ENCODE measurements at places on chromosomes 1 and 21. TPM values are rescaled to one million over a fixed set of nuclear protein-coding genes. Genes with fewer than 3 reads are reported as not detected.

Gene FOXE3
- not detected for total RNA-seq

Gene TGFB2
- total RNA-seq, result 184 TPM

Gene CYP4X1
- 0.38 TPM for total RNA-seq

Gene PKLR
- total RNA-seq, result not detected

Gene SLC35F3
- not detected for total RNA-seq

Gene TNFAIP8L2
- not detected for total RNA-seq

Gene STYXL2
- 0.86 TPM for total RNA-seq

Gene CFHR3
- total RNA-seq, result 0.42 TPM

Gene MYBPH
- not detected for total RNA-seq

Gene NR0B2
- not detected for total RNA-seq

Gene CAPN9
- not detected for total RNA-seq

Gene AIRE
- not detected for total RNA-seq

DNA sequence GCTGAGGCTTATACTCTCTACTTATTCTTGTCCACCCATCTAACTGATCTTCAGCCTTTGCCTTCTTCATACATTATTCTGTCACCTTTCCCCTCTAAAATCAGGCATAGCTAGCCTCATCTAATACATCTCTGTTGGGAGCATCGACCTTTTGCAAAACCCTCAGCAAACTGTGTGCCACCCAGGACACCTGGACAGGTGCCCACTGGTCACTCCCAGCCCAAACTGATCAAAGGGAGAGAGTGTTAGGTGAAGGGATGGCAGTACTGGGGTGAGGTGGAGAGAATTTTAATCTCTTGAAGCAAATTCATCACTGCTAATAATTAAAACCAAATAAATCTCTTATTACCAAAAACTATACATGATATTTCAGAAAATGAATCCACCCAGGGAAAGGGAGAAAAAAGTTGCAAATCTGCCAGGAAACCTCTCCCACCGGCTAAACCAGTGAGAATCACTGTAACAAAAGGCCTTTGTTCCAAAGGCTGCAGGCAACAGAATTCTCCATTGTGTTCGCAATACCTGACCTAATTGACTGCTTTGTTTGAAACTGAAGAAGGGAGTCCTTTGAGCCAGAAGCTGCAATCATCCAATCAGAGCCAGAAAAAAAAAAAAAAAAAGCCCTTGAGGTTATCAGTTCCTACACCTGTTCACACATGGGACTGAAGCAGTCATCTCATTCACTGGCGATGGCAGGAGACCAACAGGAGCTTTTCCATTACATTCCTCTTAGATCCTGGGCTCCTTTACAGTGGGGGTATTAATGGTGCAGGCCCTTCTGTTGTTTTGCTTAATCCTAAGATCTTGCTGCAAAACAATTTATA is 172.6 kb downstream of the APP start:
- H3K36me3 ChIP-seq, result peaks cover 42% of the 10 kb centered on the region
- H3K4me3 ChIP-seq, result no peak overlapping the region

GRCh38 chr1:197306381-197307062 is 38.5 kb downstream of the CRB1 start:
- H3K27ac ChIP-seq, result no peak overlapping the region
- H3K27me3 ChIP-seq, result no peaks in the 10 kb centered on the region
- peaks cover 3% of the 10 kb centered on the region for H3K4me1 ChIP-seq

DNA sequence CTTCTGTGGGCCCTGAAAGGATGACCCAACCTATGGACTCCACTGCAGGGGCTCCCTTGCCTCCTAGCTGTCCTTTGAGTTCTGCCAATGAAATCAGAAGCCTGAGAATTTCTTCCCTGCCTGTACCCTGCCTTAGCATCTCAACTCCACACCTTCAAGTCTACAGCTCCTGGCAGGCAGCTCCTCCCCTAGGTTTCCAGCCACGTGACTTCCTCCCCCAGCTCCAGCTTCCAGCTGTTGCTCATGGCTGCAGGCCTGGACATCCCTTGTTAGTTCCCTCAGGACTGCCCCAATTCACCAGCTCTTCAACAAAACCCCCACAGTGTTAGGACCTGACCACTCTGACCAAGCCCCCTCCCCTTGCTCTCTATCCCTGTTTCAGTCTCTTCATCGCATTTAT is 2.4 kb downstream of the RCAN1 start:
- peaks cover 9% of the 10 kb centered on the region for H3K4me1 ChIP-seq
- no peak for DNase-seq
- no peak overlapping the region for H3K27ac ChIP-seq

GRCh38 chr1:231421546-231421970 is 529 bp downstream of the EGLN1 start:
- DNase-seq, result no peak
- no peaks in the 10 kb centered on the region for H3K27me3 ChIP-seq
- H3K4me1 ChIP-seq, result peaks cover 48% of the 10 kb centered on the region
- H3K36me3 ChIP-seq, result no peaks in the 10 kb centered on the region
- peak overlapping the region; percentile 46 for H3K27ac ChIP-seq
- peak overlapping the region; percentile 76 for H3K4me3 ChIP-seq

DNA sequence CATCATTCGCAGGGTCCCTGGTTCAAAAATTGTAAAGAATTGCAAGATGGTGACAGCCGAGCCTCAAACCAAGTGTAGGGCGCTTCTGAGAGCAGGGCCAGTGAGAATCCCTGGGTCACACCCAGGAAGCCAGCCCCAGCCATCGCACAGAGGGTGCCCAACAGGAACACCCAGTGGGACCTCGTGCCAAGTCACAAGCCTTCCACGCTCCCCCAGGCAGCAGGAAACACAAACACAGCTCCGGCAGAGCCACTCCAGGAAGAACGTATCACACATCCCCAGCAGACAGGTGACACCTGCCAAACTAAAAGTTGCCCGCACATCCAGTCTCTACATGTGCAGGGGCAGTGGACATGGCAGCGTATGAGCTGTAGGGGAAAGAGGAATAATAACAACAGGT is 20.2 kb downstream of the DHRS3 start:
- H3K36me3 ChIP-seq, result peaks cover 2% of the 10 kb centered on the region
- peaks cover 52% of the 10 kb centered on the region for H3K4me1 ChIP-seq
- no peak overlapping the region for H3K27ac ChIP-seq
- DNase-seq, result no peak
- no peak overlapping the region for H3K4me3 ChIP-seq

DNA sequence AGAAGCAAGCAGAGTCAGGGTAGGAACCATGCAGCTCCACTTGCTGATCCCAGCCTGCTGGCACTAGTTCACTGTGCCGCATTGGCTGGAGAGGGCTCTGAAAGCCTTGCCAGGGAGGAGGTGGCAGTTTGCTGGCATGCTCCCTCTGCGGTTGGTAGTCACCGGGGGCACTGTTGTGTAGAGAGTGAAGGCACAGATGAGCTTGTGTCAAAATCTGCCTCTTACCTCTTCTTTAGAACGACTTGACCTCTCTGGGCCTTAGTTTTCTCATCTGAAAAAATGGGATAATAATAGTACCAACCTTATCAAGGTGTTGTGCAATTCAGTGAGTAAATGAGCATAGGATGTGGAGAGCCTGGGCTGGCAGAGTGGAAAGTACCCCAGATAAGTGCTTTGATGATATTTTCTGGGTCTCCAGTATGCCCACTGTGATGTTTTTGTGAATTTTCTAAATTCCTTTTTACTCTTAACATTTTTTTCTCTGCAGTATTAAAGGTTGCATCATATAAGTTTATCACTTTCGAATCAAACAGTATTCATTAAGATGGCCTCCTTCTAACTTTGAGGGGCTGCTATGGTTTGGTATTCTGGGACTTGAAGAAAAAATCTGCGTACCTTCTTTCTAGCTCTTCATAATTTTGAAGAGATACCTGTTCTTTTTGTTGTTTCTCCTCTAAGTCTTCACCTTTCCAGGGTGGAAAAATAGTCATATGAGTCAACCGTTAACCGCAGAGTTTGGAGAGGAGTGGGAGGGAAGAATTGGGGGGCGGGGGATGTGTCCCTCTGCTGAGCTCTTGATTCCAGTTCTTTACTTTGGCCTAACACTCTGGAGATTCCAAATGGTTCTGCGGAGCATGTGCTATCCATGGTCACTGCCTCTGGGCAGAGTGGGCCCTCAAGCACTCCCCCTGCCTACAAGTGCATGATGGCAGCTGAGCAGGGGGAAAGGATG is 26.8 kb downstream of the SZRD1 start:
- no peak for DNase-seq
- peak overlapping the region; percentile 23 for H3K27ac ChIP-seq
- H3K4me3 ChIP-seq, result no peak overlapping the region
- H3K27me3 ChIP-seq, result no peaks in the 10 kb centered on the region

DNA sequence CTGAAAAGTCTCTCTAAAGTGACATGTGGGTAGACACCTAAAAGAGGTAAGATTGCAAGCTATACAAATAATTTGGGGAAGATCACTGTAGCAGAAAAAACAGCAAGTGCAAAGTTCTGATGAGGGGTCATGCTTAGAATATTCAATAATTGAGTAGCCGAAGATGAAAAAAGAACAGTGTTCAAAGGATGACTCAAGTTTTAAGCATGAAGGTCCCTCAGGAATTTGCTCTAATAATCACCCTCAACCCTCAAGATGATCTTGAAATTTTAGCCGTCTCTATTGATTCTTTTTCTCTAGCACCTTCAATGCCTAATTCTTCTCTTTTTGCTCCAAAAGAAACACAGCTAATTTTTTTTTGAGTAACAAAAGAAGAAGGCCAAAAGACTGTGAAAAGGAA is 190.6 kb upstream of the ZNHIT6 start:
- H3K27me3 ChIP-seq, result no peaks in the 10 kb centered on the region
- H3K4me1 ChIP-seq, result peaks cover 9% of the 10 kb centered on the region
- H3K27ac ChIP-seq, result no peak overlapping the region

- no peaks in the 10 kb centered on the region for H3K4me1 ChIP-seq
- DNase-seq, result no peak
- no peaks in the 10 kb centered on the region for H3K36me3 ChIP-seq
- H3K4me3 ChIP-seq, result no peak overlapping the region
- no peak overlapping the region for H3K27ac ChIP-seq
- H3K27me3 ChIP-seq, result no peaks in the 10 kb centered on the region
Measured at GRCh38 chr1:198024782-198025181, 107.6 kb downstream of the LHX9 start.

DNA sequence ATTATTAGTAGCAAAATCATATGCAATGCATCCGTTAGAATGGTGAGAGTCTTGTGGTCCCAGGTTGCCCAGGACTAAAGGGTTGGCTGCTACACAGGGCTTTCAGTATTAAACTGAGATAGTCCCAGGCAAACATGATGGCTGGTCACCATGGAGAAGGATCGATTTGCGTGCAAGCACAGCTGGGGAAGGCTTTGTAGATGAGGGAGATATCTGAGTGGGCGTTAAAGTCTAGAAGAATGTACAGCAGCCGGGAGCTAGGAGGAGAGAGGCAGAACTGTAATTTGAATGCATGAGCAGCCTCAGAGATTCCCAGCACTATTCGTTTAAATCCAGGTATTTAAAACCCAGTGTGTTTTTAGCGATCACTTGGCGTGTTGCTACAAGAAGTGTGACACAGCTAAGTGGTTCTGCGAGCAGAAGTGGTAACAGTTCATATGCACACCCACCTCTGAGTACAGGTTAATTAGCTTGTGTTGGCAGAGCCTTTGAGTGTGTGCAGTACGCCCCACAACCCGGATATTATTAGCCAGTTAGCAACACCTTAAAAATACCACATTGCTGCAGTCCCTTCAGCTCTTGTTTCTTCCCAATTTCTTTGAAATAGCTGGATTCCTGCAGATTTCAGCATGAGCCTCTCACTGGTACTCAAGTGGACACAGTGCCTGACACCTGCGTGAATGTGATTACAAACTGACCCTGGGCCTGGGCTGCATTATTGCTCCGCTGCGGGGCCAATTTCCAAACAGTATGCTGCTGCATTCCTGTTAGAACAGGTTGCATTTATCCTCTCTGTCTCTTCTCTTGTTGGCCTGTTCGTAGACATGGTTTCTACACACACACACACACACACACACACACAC is 67.2 kb upstream of the SCAF4 start:
- H3K4me1 ChIP-seq, result peaks cover 4% of the 10 kb centered on the region
- H3K36me3 ChIP-seq, result no peaks in the 10 kb centered on the region

DNA sequence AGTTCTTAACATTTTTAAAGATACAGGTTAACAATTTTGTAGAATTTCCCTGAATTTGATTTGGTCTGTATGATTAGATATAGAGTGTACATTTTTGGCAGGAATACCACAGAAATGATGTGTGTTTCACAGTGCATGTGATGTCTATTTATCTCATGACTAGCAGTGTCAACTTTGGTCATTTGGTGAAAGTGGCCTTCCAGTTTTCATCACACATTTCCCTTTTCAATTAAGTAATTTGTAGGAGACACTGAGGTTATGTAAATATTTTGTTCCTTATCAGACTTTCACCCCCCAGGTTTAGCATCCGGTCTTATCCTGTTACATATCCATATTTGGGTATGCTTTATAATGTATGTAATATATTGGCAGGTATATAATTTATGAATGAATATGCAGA is 41.8 kb downstream of the MAP3K7CL start:
- peaks cover 35% of the 10 kb centered on the region for H3K4me1 ChIP-seq
- H3K36me3 ChIP-seq, result no peaks in the 10 kb centered on the region
- no peak overlapping the region for H3K27ac ChIP-seq
- DNase-seq, result no peak

DNA sequence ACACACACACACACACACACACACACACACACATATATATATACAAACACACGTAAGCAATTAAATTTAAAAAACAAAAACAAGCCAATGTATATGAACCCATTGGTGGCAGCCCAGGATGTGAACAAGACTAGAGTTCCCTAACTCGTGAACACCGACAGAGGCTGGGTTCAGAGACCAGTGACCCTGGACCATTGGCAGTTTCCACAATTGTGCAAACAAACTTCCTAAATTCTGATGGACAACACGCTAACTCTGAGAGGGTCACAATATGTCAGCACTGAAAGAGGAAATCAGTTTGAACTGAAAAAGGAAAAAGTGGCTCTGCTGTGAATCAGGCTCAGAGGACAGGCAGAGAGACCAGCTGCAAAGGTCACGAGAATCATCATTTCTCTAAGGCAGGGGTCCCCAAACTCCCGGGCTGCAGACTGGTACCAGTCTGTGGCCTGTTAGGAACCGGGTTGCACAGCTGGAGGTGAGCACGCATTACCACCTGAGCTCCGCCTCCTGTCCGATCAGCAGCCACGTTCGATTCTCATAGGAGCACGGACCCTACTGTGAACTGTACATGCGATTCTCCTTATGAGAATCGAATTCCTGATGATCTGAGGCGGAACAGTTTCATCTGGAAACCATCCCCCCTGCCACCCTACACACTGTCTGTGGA is 50.5 kb upstream of the ERO1B start:
- no peaks in the 10 kb centered on the region for H3K36me3 ChIP-seq
- no peak for DNase-seq
- H3K4me3 ChIP-seq, result no peak overlapping the region
- H3K27me3 ChIP-seq, result no peaks in the 10 kb centered on the region
- no peak overlapping the region for H3K27ac ChIP-seq
- H3K4me1 ChIP-seq, result no peaks in the 10 kb centered on the region

- peaks cover 28% of the 10 kb centered on the region for H3K4me1 ChIP-seq
- no peak overlapping the region for H3K4me3 ChIP-seq
- H3K27me3 ChIP-seq, result no peaks in the 10 kb centered on the region
- H3K36me3 ChIP-seq, result peaks cover 45% of the 10 kb centered on the region
Measured at GRCh38 chr1:12339396-12339795, 109.6 kb downstream of the VPS13D start.

GRCh38 chr1:159652506-159652905 is 61.9 kb downstream of the CRP start:
- no peaks in the 10 kb centered on the region for H3K36me3 ChIP-seq
- DNase-seq, result no peak
- H3K4me1 ChIP-seq, result peaks cover 10% of the 10 kb centered on the region
- peak overlapping the region; percentile 23 for H3K27ac ChIP-seq
- H3K4me3 ChIP-seq, result no peak overlapping the region

GRCh38 chr1:207830788-207831187 is 78.9 kb downstream of the CD46 start:
- no peaks in the 10 kb centered on the region for H3K27me3 ChIP-seq
- H3K36me3 ChIP-seq, result no peaks in the 10 kb centered on the region
- H3K4me3 ChIP-seq, result no peak overlapping the region
- no peak overlapping the region for H3K27ac ChIP-seq
- no peak for DNase-seq

Data from osteocyte (in vitro differentiated cells).